Hindlimb muscle (tissue), 1 donor: ENCODE measurements at places on chromosomes 7 and 10.

DNA sequence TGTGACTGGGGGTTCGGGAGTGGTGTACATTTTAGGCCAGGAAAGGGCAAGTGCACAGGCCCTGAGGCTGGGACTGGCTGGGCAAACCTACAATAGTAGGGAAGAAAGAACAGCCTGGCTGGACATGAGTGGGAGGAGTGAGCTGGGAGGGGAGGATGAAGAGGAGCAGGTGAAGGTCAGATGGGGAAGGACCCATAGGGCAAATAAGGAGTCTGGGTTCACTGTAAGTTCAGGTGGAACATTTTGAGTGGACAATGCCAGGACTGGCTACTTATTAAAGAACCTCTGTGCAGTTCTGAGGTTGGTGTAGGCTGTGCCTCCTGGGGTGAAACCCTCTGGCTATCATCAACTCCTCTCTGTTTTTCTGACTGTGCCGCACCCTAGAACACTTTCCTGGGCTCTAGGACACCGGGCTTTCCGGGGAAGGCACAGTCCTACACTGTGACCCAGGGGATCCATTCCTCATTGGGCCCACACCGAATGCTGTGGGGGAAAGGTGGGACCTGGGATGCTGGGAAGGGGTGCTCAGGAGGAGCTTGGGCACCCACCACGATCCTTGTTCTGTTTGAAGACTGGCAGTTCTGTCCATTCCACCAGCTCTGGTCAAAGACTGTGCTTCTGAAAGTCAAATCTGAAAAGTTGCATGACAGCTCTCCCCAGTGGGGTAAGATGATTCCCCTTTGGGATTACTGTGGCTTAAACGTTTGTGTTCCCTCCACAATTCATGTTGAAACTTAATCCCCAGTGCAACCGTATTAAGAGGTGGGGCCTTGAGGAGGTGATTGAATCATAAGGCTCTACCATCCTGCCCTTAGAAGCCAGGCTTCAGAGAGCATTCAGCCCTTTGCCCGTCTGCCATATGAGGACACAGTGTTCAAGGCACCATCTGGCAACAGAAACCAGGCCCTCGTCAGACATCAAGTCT is 4.0 kb upstream of the MMP21 start:
- no peak for DNase-seq

DNA sequence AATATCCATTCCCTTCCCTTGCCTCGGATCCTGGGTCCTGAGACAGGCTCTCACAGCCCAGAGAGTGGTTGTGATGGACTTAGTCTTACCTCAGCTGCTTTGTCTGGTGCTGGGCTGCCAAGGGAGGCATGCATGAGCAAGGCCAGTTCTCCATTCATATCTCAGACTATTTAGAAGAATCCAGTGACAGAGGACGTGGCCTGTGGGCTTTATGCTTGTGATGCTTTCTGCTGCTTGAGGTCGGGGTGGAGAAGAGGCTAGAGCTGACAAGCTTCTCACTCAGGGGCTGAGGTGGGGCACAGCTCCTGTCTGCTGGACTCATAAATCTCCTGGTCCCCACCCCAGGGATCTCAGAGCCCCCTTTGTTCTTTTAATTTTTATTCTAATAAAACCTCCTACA is 66.8 kb downstream of the DNAJC12 start:
- no peak for DNase-seq

GRCh38 chr10:44961230-44961571 is 1.6 kb downstream of the RASSF4 start:
- no peak for DNase-seq

DNA sequence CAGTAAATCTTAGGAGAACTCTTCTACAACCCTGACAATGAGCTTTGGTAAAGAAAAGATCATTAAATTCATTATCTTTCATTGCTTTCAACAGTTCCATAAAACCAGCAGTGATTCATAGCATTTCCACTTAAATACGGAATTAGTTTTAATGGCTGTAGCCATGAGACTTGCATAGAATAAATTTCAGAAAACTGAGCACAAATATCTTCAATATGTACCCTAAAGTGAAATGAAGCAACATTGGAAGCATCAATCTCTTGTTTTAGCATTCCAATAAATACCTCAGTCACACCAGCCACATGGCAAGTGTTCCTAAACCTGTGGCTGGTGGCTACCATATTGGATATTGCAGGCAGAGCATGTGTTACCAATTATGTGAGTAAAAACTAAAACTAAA is 3.6 kb upstream of the RARRES2 start:
- no peak for DNase-seq

DNA sequence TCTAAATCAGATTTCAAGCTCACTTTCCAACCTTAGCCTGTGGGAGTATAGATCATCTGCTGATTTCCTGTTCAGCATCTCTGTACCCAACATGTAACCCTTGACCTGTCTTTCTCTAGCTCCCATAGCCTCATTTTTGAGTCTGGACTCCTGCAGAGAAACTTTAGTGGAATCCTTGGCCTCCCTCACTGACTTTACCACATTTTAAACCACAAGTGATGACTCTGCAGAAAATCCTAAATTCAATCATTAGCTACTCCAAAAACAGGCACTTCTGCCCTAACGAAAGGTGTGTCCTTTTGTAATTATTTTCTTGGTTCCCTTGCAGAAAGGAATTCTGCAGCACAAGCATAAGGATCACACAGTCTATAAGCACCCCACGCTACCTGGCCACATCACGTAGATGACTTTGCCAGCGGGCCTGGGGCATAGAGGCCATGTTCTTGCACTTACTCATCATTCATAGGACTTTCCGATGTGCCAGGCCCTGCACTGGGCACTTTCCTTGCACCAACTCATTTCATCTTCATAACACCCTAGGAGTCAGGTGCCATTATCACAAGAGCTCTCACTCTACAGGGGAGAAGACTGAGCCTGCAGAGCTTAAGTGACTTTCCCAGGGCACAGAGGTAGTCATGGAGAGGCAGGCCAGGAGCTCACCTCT is 57.2 kb upstream of the OPALIN start:
- no peak for DNase-seq

DNA sequence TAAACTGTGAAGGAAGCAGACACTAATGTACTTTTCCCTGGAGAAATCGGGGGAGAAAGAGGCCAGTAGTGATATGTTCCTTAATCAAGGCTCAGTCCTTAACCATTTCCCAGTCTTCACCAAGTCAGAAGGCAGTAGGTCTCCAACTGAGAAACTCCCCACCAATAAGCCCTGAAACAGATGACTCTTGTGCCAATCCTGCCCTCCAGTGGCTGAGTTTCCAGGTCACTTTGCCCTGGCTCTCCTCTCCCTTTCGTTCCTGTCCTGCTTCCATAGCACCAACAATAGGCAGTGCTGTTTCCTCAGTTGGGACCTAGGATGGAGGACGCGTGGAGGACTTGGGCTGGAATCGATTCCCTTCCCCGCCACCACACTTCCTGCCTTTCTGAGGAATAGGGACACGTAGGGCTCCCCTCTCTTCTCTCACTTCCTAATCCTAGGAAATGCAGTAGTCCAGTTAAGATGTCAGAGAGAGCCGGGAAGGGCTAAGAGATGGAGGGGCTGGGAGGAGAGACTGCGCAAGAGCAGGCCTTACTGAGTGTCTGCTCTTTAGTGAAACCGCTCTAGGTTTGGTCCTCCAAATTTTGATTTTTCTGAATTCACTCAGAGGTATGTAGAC is 23.4 kb downstream of the ATOH7 start:
- DNase-seq: peak; percentile 19

GRCh38 chr7:131010717-131011431 is 276.9 kb upstream of the KLF14 start:
- no peak for DNase-seq

- DNase-seq: no peak
Measured at GRCh38 chr7:28908775-28909174, 49.4 kb downstream of the TRIL start.

DNA sequence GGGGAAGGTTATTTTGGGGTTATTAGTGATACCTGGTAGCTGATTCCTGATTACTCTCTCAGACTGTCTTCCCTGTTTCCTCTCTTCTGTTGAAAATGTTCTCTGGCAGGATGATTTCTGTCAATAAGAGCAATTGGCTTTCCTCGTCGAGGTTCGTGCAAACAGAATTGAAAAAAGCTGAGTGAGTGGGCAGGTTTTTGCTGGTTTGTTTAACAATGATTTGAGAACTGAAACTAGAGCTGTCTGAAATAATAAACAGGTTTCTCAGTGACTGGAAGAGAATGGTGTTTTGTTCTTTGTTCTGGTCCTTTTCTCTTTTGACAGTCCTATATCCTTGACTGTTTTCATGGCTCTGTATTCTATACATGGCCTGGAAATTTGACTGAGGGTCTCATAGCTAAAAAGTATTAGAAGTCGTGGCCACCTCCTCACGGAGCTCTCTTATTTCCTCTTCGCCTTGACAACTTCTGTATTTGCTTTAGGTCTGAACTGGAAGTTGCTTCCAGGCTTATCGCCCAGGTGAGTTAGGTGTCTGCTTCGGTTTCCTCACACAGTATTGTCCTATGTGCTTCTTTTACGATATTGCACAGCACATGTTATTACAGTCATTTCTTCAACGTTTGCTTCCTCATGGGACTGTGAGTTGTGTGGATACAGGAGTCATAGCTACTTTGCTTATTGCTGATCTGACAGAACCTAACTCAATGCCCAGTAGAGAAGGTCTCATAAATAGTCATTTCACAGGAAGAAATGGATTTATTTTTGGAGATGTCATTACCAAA is 403.6 kb downstream of the NRG3 start:
- no peak for DNase-seq

GRCh38 chr7:104903044-104903443 is 111.0 kb upstream of the KMT2E start:
- DNase-seq: no peak

GRCh38 chr10:12042409-12042796 is 206 bp downstream of the UPF2 start:
- peak; percentile 58 for DNase-seq

DNA sequence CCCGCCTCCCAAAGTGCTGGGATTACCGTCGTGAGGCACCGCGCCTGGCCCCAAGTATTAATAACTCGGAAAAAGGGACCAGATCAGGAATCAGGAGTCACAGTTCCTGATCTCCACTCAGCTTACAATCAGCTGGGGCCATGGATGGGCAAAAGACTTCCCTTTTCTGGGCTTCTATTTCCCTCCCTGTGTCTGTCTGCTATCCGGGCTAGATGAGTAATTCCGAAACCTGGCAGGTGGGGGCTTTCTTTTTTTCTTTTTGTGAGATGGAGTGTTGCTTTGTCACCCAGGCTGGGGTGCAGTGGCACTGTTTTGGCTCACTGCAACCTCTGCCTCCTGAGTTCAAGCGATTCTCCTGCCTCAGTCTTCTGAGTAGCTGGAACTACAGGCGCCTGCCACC is 11.6 kb downstream of the RPS24 start:
- DNase-seq: no peak
